ENCODE measurements at places on chromosomes 2 and 18.

GRCh38 chr2:97718051-97718882 lies 4.9 kb downstream of the ZAP70 start:
- DNase-seq = no peak

DNA sequence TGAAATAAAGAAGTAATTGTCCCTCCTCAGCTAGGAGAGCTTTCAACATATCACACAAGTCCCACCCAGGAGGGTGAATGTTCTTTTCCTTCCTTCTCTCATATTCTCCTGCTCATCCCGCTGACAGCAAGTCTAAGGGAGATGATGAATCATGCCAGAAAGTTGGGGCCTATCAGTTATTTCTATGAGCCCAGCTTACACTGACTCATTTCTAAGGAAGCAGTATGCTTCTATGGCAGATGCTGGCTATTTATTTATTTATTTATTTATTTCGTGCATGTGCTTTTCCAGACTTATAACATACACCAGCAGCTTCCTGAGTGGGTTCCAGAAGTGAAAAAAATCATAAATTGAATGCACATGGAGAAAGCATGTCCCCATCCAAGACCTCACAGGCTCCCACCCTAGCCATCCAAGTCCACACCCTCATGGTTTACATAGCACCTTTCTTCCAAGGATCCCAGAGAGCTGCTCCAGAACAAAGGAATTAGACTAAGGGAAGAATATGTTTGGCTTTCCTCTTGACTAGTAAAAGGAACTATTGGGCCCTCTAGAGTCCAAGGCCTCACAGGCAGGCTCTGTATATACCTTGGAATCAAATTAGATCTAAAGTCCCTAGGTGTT lies 1074.2 kb upstream of the ZEB2 start:
- no peak for DNase-seq

DNA sequence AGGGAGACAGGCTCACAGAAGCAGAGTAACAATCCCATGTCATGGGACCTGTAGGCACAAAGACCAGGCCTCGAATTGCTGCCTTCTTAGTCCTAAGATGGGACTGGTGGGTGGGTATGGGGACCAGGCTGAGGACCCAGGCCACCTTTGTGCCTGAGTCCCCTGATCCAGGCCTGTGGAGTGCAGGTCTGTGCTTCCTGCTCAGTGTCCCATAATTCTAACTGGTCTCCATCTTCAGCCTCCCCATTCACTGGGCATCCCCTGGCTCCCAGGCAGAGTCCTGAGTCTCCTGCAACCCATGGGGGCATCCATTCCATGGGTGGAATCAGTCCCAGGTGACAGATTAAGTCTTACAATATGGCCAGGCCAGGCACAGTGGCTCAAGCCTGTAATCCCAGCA lies 83.9 kb downstream of the SMAD7 start:
- DNase-seq = no peak

DNA sequence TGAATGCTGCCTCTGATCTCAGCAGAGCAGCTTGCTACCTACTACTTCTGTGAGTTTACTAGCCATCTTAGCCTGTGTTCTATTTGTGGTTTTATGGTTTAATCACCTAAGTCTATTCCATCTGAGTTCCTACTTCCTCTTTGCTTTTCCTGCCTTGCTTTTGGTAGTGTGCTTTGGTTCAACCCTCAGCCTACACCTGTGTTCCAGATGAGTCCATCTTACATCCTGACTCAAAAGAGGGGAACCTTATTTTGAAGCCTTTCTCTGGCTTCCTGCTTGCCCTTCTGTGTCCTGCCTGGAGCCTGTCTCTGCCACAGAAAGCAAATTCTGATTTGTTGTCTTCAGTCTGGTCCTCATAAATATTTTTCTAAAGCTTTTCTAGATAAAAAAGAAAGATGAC lies 530.3 kb upstream of the MEX3C start:
- no peak for DNase-seq

- DNase-seq = no peak
Observed at GRCh38 chr2:96692094-96692971, 47.5 kb downstream of the LMAN2L start.

DNA sequence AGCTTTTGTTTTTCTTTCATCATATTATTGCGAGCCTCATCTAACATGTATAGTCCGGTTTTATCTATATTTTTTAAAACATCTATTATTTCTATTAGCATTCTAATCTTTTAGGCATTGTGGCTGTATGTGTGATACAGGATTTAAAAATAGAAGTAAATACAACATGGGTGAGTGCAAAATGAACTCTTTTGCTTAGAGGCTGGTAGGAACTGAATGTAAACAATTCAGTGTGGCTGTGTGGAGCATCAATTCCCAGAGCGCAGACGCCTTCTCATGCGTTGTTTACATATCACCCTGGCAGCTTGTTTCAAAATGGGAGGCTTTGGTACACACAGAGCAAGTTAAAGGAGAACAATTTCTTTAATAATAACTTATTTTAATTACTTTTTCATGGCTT lies 836 bp downstream of the DTNA start:
- DNase-seq = no peak

- no peak for DNase-seq
Observed at GRCh38 chr2:95031726-95032116, 6.2 kb downstream of the MAL start.

- DNase-seq = no peak
Observed at GRCh38 chr2:41963661-41964525, 83.9 kb upstream of the PKDCC start.

- DNase-seq = no peak
Observed at GRCh38 chr2:71950256-71951082, 197.2 kb downstream of the CYP26B1 start.

DNA sequence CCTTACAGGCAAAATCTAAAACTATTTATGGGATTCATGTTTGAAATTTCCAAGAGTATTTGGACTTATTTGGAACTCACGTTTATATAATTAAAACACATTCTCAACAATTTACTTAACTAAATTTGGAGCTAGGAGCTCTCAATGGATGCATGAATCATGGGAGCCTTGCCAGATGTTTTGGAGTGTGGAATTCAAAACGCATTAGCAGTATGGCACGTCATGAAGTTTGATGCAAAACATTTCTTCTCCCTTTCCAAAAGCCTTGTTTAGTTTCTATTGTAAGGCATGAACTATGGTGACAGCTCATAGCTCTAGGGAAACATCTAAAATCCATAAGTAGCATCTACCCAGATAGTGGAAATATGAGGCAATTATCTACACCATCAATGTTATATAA lies 701.6 kb downstream of the SATB2 start:
- DNase-seq = no peak

DNA sequence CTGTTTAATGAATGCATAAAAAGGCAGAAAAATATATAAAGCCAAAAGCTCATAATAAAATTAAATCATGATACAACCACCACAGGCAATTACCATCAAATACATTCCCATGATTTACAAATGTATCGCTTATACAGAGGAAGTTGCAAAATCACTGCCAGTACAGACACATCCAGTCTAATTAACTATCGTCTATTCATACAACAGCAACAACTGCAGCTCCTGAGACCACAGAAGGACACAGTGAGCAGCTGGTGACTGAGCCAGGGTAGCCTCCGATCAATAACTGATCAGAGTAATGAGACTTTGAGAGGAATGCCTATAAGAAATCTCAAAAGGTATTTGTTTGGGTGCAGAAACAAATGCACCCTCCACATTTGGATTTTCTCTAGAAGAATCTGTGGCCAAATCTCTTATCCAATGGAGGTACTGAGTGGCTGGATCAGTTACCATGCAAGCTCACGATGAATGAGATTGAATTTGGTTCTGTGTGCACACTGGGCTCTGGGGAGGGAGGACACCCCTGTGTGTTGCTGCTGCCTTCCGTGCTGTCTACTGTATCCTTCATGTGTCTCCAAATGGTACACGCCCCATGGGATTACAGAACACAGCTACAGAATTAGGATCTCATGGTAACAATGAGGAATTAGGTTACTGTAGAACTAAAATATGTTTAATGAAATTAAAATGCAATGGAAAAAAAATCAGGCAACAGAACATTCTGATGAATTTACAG lies 119.6 kb downstream of the MBP start:
- no peak for DNase-seq

DNA sequence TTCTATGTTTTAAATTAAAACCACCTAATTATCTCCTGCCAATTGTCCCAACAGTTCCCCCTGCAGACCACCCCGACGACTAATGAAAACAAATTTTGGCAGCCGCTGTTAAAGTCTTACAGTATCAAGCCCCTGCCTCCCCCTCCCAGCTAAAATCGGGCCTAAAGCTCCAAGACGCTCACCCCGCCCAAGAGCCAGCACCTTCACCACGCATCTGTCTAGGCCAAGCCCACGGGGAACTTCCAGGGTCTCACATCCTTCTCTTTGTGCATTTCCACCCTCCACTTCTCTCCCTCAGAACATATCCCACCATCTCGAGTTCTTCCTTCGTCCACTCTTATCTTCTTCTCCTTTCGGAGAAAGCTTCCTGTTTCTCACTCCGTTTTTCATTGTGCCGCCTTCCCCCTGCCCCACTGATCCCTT lies 445 bp downstream of the PRPF40A start:
- DNase-seq = no peak

Measured in GOT3 (cell line).